ENCODE measurements at places on chromosomes 7 and 10.

DNA sequence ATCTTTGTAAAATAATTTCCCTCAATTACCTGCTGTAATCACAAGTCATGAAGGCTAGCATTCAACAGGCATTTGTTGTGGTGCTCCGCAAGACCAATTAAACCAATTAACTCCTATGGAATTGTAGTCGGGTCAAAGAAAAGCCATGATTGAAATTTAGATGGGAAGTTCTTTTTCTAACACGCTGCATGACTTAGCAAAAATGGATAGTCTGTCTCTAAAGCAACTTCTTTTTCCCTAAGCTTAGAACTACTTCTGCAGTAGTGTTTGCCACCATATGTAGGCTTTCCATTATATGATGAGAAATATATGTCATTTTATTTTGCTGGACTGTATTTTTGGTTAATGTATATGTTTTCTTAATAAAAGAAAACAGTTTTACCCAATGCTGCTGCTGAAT is 119.1 kb downstream of the TSPAN12 start:
- no peak for DNase-seq

GRCh38 chr10:47376522-47377220 is 7.4 kb downstream of the ZNF488 start:
- peak; percentile 22 for DNase-seq

DNA sequence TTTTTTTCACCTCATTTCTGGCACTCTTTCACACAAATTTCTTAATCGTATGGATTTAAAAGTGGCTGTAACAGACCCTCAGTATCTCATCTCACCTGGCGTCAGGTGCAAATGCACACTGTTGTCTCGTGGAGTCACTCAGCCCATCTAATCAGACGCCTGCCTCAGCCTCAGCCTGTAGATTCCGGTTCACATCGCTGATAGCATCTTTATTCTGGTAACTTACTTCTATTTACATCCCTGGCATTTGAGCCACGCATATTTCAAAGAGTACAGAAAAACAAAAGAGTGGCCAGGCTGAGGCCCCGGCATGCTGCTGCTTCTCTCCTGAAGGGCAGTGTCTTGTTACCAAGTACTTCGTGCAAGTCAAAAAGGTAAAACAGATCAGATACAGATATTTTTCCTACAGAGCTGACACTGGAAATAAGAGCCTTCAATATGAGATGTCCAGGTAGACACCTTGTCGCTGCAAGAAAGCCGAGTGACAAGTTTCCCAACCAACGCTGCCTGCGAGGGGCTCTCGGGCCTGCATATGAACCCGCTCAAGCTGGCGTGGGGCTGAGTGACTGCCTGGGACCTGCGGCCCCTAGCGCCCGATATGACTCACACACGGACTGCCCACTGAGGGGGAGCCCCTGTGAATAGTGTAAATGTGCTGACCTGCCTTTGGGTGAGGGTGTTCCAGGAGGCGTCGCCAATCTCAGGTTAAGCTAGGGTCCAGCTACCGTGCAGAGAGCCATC is 4.3 kb downstream of the VIPR2 start:
- DNase-seq = no peak

GRCh38 chr10:1153805-1154351 is 97.7 kb downstream of the WDR37 start:
- DNase-seq = peak; percentile 19

DNA sequence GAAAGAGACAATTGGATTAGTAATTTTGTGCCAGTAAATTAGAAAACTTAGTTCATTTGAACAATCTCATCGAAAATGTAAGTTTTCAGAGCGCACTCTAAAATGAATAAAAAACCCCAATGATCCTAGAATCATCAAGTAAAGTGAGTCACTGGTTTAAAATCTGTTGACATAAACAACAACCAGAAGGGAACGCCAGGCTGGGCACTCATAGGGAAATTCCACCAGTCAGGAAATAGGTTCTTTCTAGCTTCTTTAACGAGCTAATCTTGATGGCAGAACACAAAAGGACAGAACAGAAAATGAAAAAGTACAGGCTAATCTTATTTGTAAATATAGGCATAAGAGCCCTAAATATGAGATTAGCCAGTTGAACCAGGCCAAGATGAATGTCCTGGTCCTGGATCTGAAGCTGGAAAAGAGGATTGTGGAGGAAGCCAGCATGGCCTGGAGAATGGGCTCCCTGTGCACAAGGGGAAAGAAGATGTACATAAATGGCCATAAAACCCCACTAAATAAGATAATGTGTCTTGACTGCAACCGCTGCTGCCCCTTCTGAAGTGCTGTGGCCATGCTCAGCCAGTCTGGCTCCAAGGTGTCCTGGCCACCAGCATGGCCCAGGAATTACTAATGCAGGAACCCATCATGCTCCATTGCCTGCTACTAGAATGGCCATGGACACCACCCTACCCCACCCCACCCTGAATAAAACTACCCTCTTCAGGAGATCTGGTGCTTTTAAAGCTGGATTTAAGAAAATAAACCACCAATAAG is 114.0 kb downstream of the WDFY4 start:
- peak; percentile 14 for DNase-seq
